Activated gamma-delta T cell (primary cell): ENCODE measurements at places on chromosomes 13 and 19.

GRCh38 chr13:95485045-95485517 lies 67.4 kb upstream of the CLDN10 start:
- no peak for DNase-seq

DNA sequence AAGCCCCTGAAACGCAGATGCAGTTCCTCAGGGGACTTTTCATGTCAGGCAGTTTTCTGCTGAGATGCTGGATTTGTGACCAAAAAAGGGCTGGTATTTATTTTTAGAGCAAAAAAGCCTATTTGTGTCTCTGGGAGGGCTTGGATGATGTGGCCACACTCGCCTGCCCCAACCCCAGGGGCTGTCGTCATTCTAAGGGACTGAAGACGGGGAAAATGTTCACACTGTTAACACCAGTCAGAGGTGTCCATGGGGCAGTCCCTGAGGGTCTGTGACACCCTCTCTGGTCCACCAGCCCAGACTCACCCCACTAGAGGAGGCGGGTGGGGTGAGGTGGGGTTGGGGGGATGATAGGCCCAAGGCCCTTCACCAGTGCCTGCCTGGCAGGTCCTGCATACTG lies 15.9 kb upstream of the EPHX3 start:
- DNase-seq: no peak

- DNase-seq: no peak
These were observed 47.4 kb downstream of the SOX1 start for GRCh38 chr13:112114391-112114790.

DNA sequence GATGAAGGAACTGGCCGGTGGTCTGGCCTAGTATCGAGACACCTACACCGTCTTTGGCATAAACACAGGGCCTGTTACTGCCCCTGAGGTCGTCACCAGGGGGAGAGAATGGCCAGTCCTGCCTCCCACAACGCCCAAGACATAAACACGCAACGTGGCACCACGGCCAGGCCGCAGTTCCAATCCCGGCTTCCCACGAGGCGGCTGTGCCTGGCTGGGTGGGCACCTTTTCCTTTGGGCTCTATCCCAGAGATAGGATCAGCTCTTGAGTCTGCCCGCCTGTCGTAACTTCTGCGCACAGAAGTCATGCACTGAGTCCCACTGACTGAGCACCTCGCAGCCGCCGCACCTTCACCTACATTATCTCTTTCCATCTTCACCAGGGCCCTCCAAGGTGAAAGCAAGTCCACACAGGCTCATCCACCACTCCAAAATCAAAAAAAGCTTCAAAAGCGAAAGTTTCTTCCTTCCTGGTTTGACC lies 1.1 kb downstream of the MIER2 start:
- DNase-seq: no peak

DNA sequence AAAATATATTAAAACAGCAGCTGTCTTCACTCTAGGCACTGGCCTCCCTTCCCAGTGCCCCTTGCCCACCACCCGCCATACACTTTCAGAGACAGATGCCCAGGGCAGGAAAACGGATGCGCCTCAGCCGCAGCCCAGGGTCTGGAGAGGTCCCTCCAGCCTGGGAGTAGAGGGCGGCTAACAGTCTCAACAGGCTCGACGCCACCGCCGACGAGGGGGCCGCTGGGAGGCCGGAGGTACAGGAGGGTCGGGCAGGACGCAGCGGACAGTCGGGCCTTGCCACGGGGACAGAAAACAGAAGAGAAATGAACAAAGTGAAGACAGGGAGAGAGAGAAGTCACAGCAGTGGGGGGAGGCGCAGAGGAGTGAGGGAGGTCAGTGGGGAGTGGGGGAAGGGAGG lies 27.1 kb downstream of the C19orf47 start:
- no peak for DNase-seq

GRCh38 chr19:19805480-19805879 lies 16.1 kb downstream of the ZNF506 start:
- DNase-seq: no peak

DNA sequence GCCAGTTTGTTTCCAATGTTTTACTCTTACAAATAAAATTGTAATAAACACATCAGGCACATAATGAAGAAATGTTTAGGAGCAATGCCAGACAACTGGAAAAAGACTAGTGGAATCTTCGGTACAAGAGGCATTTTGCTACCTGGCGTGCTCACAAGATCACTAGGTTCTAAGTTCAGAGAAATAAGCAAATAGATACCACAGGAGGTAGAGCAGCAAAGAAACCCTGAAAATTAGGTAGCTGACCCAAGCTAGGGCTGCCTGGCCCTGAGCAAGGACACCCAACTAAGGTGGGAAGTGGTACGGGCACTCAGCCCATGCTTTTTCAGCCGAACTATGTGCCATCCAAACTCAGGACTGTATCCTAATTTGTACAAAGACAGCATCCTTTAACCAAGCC lies 32.2 kb upstream of the TPP2 start:
- DNase-seq: no peak

- DNase-seq: no peak
These were observed 8.3 kb upstream of the MZF1 start for GRCh38 chr19:58581227-58582141.

GRCh38 chr19:51295382-51296126 lies 15.9 kb upstream of the IGLON5 start:
- DNase-seq: no peak
